ENCODE measurements at places on chromosomes 4 and X. TPM values are rescaled to one million over a fixed set of nuclear protein-coding genes. Genes with fewer than 3 reads are reported as not detected.

The PWWP3B gene
- total RNA-seq, result 6.3 TPM

The NPY2R gene
- 1.3 TPM for total RNA-seq

The FRG2 gene
- total RNA-seq, result not detected

The FGG gene
- total RNA-seq, result not detected

The BMPR1B gene
- total RNA-seq, result 13.0 TPM

The USP27X gene
- 6.5 TPM for total RNA-seq

The IL15 gene
- 2.4 TPM for total RNA-seq

The ING2 gene
- 42.0 TPM for total RNA-seq

The CXorf51A gene
- not detected for total RNA-seq
